ENCODE measurements at places on chromosomes 7 and 10.

DNA sequence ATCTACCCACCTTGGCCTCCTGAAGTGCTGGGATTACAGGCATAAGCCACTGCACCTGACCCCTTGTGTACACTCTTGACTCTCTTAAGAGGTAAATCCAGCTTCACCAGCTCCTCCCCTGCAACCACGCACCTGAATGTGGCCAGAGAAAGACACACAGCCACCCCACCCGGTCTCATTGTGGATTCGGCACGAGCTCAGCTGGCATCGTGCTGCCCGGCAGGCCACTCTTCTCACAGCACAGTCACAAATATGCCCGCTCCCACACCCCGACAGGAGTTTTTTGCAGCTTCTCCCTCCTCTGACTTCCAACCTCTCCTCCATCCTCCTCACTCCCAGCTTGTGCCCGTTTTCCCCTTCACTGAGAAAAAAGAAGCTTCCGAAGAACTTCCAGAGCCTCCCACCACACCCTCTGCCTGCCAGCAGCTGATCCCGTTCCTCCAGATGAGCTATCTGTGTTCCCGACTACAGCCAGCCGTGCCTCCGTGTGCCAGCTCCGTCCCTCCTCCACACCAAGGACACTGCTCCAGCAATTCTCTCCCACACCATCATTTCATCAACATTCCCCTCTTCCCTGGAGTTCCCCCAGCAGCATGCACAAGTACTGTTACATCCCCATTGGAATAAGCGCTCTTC is 8.0 kb upstream of the SMARCD3 start:
- no peak for DNase-seq

- DNase-seq: no peak
Measured at GRCh38 chr10:325282-325681, 190.0 kb downstream of the ZMYND11 start.

DNA sequence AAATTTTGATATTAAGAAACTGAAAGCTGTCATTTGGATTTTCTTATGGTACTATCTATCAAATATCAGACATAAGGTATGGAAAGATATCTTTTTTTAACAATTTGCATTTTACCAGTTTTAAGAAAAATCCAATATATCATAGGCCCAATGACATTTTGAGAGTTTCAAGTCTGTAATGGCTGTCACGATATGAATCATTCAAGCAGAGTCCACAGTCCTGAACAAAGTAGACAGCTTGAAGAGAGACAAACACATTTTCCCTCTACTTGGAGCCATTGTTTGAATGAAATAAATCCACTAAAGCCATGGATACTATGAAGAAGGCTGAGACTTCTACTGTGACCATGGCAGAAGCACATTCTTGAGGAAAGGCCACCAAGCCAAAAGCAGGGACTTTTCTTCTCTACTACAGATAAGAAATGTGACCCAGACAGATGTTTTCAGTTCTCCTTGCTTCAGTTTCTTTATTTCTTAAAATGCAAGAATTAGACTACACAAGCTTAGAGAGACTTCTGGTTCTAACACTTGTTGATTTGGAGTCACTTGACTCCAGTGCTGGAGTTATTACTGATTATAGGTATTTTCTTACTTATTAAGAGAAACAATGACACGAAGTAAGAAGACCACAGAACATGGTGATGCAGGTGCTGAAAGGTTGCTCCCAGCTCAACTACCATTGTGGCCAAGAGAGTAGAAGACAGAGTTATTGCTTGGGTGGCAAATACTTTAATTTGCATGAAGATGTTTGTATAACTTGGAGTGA is 429.1 kb downstream of the KIF20B start:
- DNase-seq: no peak

DNA sequence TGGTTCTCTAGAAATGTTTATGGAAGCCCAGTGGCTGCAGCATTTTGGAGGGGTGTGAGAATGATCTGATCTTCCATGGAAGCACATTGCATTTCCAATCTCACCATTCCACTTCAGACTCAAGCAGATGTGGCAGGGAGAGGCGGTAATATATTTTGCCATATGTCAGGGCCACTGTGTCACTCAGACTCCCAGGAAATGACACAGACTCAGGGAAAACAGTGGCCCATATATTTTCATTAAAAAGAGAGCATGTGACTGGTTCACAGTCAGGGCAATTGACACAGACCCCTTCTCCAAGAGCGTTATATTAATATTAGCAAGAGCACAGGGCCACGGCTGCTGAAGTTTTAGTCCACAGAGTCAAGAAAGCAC is 149.3 kb upstream of the NRP1 start:
- DNase-seq: no peak

- no peak for DNase-seq
Measured at GRCh38 chr7:35550831-35551230, 144.1 kb downstream of the HERPUD2 start.

- DNase-seq: no peak
Measured at GRCh38 chr7:72321081-72321480, 91.1 kb downstream of the CALN1 start.

DNA sequence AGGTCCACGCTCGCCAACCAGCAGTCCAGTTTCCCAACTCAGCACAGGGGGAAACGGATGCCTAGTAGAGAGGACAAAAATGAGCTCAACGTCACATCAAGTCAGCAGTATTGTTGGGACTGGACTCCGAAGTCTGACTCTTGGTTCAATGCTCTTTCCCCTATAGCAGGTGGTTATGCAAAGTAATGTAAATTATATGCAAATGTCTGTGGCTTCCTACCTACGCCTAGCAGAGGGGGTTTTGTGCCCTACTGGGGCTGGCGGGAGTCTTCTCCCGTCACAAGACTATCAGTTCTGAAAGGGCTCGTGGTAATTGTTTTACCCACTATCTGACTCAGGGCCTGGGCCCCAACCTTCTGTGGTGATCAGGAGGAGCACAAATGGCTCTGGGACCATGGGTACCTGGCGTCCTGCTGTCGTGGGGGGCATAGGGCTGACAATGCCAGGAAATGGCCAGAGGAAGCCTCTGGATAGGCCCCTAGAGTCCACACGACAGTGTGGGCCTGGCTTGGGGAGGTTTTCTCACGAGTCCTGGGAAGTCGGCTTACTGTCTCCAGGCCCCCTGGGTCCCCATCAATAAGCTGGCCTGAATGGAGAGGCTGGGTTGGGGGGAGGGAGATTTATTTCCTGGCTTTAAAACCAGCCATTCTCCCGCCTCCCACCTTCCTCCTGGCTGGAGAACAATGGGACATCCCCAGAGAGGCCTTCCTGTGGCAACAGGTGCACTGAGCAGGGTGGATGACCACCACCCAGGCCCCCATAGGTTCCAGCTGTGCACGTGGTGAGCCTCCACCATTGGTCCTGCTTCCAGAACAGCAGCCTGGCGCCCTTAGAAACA is 41.8 kb downstream of the UNC5B start:
- DNase-seq: no peak

- peak; percentile 11 for DNase-seq
Measured at GRCh38 chr7:3250725-3251124, 50.3 kb upstream of the SDK1 start.

- DNase-seq: no peak
Measured at GRCh38 chr10:117137911-117138642, at the start of gene VAX1. Gene VAX1 (minus strand): TSS chr10:117138270. CDS start chr10:117138056, 214 bp downstream.

- no peak for DNase-seq
Measured at GRCh38 chr7:4265066-4265465, 417.0 kb upstream of the FOXK1 start.

GRCh38 chr10:49070701-49071100 is 44.6 kb downstream of the VSTM4 start:
- no peak for DNase-seq

DNA sequence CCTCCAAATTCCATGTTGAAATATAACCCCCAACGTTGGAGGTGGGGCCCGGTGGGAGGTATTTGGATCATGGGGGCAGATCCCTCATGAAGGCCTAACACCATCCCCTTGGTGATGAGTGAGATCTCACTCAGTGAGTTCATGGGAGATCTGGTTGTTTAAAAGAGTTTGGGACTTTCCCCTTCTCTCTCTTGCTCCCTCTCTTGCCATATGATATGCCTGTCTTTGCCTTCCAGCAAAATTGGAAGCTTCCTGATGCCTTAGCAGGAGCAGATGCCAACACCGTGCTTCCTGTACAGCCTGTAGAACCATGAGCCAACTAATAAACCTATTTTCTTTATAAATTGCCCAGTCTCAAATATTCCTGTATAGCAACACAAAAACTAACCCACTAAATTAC is 55.7 kb upstream of the CDK1 start:
- DNase-seq: no peak
